Common myeloid progenitor, CD34-positive (primary cell): ENCODE measurements at places on chromosomes 6 and 20.

- DNase-seq, result no peak
Observed at GRCh38 chr6:122890250-122890649, 101.2 kb downstream of the SMPDL3A start.

DNA sequence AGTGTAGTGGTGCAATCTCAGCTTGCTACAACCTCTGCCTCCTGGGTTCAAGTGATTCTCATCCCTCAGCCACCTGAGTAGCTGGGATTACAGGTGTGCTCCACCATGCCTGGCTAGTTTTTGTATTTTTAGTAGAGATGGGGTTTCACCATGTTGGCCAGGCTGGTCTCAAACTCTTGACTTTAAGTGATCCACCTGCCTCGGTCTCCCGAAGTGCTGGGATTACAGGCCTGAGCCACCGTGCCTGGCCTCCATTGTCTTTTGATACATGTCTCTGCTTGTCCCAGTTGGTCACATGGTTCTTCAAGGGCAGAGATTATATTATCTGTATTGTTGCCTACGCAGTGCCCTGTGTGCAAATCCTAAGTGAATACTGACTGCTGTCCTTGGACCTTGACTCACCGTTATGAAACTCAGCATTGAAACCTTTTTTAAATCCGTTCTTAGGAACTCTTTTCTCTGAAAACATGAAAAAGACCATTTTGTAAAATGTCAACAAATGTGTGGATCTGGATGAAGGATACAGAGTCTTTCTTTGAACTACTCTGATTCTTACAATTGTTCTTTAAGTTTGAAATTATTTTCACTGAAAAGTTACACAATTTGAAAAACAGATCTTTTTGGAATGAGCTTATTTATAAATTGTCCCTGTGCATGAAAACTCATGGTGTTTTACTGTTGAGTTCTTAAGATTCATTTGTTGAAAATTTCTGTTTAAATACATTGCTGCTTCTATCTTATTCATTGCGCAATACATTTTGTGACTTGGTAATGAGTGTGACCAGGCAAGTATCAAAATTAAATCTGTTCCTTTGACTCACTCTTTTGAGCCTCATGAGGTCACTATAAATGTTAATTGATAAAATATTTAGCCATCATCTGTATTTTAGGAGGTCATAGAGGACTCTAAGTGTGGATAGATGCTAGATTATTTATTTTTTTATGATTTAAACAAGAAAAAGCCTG is 293.5 kb downstream of the UTRN start:
- no peak for DNase-seq

GRCh38 chr6:21754891-21755290 is 161.3 kb downstream of the SOX4 start:
- no peak for DNase-seq

GRCh38 chr6:89508755-89509563 is 76.0 kb downstream of the ANKRD6 start:
- DNase-seq, result no peak

DNA sequence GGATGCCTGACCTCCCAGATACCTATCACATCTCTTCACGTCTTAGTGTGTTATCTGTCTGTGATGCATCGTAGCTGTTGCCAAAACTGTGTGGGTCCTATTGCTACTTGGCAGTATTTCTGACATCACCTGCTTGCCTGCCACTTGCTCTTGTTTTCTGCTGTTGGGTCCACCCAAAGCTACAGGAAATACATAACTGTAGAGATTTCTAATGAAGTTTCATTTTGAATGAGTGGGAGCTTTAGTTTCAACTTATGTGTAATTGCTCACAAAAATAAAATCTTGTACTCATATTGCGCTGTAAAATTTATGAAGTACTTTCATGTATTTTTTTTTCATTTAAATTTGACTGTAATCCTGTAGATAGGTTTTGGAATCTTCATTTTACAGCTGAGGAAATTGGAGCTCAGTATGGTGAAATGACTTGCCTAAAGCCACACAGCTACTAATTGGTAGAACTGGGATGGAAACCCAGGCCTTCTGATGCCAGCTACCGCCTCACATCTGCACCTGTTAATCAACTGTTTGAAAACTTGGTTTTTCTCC is 113.6 kb upstream of the MAN1A1 start:
- no peak for DNase-seq

DNA sequence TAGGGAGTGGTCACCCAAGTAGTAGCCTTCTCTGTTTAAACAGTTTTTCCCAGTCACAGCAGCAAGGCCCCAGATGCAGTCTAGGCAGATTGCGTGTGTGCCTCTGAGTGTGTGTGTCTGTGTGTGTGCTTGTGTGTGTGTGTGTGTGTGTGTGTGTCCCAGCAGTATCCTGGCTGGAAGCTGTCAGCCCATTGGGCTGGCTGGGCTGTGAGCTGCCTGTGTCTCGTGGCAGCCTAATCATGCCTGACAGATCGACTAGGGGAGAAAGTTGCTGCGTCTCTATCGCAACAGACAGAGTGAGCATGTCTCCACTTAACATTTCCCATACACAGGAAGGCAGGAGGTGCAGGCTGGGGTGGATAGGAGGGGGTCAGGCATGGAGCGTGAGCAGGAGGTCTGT is 42.9 kb upstream of the LRFN2 start:
- no peak for DNase-seq

DNA sequence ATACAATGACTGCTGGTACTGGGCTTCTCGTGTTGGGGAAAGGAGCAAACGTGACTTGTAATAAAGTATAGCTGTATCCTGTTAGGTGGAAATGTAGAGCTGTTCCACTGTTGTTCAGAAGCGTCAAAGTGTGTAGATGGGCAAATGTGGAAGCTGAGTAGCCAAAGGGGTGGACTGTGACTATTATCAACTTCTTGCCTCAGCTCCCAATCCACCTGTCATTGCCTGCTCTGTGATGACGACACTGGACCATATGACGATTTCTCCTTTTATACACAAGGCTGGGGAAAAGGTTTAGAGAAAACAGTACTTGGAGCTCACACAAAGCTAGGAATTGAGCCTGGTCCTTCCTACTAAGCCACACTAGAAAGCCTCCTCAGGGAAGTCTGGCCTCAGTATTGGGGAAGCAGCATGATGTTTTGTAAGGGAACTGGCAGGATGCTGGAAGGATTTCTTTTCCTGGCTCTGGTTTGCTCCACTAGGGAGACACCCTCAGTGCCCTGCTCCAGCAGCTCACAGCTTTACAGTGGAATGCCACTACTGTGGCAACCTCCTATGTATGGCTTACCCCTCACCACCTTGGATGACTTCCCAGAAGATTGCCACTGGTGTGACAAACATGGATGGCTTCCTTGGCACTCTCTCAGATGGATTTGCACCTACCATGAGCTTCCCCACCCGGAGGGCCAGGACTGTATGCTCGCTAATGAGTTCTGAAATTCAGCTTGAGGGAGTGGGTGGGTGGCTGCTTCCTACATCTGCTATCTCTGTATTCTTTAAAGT is 20.0 kb downstream of the CD164 start:
- no peak for DNase-seq

DNA sequence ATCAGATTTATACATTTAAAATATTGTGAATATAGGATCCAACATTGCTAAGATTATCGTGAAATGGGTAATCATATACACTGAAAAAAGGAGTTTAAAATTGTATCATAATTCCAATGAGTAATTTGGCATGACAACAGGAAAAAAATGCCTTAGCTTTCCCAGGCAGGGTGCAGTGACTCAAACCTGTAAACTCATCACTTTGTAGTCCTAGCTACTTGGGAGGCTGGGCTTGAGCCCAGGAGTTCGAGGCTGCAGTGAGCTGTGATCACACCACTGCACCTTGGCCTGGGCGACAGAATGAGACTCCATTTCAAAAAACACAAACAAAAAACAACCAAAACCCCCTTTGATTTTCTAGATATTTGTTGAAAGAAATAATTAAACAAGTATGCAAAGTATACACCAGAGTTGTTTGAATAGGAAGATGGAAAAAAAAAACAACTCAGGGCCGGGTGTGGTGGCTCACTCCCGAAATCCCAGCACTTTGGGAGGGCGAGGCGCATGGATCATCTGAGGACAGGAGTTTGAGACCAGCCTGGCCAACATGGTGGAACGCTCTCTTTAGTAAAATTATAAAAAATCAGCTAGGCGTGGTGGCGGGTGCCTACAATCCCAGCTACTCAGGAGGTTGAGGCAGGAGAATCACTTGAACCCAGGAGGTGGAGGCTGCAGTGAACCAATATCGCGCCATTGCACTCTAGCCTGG is 98.7 kb downstream of the TRERF1 start:
- no peak for DNase-seq

DNA sequence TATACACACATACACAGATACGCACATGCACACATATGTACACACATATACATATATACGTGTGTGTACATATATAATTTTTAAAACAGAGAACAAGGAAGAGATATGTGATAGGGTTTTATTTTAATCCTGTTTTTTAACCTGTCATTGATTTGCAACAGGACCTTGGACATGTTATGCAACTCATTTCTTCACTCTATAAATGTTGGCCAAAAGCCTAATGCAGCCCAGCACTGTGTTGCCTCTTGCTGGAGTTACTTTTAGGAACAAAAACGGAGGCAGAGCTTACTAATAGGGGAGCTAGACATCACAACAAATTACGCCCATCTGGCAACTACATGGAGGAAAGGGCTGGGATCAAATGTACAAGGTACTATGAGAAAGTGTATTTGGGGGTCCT is 179.9 kb upstream of the TAB2 start:
- no peak for DNase-seq

DNA sequence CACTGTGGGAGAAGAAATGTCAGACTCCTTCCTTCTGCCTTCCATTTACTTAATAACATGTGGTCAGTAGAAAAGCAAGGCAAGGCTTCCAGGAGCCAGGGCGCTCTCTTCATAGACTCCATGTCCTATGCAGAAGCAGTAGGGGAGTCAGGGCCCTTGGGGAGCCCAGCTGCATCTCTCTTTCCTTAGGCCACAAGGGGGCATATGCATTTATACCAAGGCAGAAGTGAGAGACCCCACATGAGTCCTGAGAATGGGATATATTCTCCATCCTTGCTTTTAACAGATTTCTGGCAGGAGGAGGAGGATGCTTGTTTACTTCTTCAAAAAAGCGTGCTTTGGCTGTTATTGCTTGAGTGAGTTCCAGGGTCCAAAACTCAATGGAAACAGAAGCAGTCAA is 198.5 kb downstream of the HIVEP2 start:
- DNase-seq, result peak; percentile 69

- peak; percentile 90 for DNase-seq
Observed at GRCh38 chr6:36692220-36692619, 5.4 kb upstream of the RAB44 start.
